Kidney glomerular epithelial cell (primary cell): ENCODE measurements at places on chromosomes 3 and 15.

DNA sequence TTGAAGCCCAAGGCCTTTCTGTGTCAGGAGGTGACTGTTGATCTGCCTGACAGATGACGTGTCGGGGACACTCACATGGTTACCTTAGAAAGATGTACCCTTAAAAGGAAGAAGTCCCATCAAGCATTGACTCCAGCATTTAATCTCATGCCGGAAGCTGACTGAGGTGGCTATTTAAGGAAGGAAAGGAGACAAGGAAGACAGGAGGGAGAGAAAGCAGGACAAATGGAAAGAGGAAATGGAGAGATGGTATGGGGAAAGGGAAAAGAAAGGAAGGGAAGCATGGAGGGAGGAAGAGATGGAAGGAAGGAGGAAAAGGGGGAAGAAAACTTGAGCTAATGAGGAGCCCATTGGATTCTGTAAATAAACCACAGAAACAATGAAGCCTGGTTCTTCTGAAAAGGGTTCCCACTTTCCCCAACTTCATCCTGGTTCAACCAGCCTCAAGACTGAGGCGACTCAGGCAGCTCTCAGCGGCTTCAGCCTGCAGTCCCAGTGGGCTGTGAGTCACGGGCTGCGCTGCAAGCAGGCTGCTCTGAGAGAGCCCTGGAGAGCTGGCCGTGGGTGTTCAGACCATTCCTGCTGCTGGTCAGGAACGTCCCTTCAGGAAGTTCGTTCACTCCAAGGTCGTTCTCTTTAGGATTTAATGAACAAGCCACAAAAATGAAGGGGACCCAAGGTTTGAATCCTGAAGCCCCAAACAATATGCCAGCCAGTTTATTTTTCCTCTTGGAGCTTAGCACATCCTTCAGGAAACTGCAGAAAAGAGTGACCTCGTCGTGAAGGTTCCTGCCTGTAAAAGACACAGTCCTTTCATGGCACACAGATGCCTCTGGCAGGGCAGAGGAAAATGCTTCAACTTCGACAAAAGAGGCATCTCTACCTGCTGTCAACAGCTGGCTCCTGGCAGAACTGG, 69.6 kb upstream of the THBS1 start:
- DNase-seq, result peak; percentile 10

- peak; percentile 86 for DNase-seq
These were observed 24.0 kb downstream of the TSEN2 start for GRCh38 chr3:12508291-12508700.

DNA sequence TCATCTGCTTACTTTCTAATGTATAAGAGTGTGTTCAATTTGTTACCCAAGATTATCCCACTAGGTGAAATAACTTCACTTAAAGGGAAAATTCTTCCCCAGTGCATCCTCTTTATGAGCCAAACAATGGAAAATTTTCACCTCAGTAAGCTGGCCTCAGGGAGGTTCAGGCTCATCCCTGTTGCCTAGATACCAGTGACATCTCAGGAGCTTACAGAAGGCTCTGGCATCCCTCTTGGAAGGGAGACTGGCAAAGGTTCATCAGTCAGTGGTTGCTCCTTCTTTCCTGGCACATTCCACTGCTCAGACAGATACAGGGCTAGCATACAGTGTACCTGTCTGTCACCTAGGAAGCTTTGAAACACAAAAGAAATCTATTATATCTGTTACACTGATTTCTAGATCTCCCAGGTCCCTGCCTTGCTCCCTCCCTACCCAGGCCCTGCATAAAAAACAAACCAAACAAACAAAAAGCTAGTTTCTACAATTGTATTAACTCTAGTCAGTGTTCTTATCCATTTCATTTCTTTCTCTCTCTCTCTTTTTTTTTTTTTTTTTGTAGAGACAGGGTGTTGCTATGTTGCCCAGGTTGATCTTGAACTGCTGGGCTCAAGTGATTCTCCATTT, 1.7 kb downstream of the IP6K2 start:
- peak; percentile 52 for DNase-seq

DNA sequence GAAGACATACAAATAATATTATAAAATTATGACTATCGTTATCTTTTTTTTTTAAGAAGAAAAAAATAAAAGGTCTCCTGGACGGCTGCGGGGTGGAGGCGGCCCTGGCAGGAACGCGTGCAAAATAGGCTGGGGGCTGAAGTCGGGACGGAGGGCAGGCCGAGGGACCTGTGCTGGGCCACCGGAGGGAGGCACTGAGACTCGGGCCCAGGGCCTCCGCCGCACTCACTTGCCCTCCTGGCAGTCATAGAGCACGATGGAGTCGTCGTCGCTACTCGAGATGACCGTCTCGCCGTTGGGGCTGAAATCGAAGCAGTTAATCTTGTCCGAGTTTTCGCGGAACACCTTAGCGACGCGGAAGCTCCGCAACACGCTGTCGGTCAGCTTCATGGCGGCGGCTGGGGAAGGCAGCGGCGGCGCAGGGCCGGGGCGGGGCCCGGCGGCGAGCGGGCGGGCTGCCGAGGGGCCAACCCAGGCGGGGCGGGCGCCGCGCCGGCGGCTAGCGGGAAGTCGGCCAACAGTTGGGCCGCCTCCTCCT, 408 bp downstream of the WDR82 start:
- no peak for DNase-seq

GRCh38 chr15:100245487-100245820, 96.3 kb downstream of the ADAMTS17 start:
- DNase-seq, result no peak

GRCh38 chr15:65877749-65878148, 8.5 kb downstream of the RAB11A start:
- DNase-seq, result no peak

- DNase-seq, result no peak
These were observed 7.1 kb downstream of the FSTL1 start for GRCh38 chr3:120443626-120444123.

DNA sequence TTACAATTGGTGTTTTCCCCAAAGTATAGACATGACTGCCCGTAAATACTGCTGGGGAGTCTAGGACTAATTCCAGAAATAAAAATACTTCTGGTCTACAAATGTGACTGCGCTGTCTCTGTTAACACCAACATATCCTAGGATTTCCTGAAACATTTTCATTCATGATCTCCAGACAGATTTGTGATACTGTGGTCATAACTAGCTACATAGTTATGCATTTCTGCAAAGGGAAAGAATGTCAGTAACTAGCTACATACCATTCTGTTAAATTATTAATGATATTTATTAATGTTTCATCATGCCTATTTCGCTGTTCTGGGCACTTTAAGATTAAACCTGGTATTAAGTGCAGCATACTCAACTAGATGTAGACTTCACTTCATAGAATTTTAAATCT, 33.3 kb downstream of the SETD5 start:
- DNase-seq, result peak; percentile 24

GRCh38 chr3:28856796-28857195, 424.1 kb upstream of the RBMS3 start:
- DNase-seq, result no peak

DNA sequence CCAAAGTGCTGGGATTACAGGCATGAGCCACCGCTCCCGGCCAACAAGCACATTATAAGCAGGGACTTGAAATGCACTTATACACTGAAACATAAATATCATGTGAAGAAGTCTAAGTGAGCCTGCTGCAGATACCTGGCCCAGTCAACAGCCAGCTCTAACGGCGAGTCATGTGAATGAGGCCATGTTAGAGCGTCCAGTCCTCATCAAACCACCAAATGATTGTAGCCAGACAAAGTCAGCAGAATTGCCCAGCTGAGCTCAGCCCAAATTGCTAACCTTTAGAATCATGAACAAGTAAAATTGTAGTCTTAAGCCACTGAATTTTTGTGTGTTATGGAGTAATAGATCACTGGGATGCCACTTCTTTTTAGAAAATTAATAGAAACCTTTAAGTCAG, 37.8 kb upstream of the UACA start:
- DNase-seq, result no peak
